ENCODE measurements at places on chromosomes 7 and 10. TPM values are rescaled to one million over a fixed set of nuclear protein-coding genes. Genes with fewer than 3 reads are reported as not detected.

GRCh38 chr10:66980246-66980815 lies 54.5 kb downstream of the LRRTM3 start:
- H3K27me3 ChIP-seq, result no peaks in the 10 kb centered on the region
- no peak overlapping the region for H3K27ac ChIP-seq
- no peaks in the 10 kb centered on the region for H3K36me3 ChIP-seq
- DNase-seq, result no peak

- H3K4me1 ChIP-seq, result peaks cover 5% of the 10 kb centered on the region
- DNase-seq, result no peak
- H3K4me3 ChIP-seq, result no peak overlapping the region
- no peaks in the 10 kb centered on the region for H3K36me3 ChIP-seq
- no peaks in the 10 kb centered on the region for H3K27me3 ChIP-seq
Measured at GRCh38 chr7:45434167-45434784, 139.9 kb upstream of the ADCY1 start.

GRCh38 chr7:49771427-49772176 lies 1.8 kb upstream of the VWC2 start:
- no peak overlapping the region for H3K27ac ChIP-seq
- no peaks in the 10 kb centered on the region for H3K36me3 ChIP-seq
- H3K27me3 ChIP-seq, result peaks cover 18% of the 10 kb centered on the region
- no peak for DNase-seq
- H3K4me3 ChIP-seq, result no peak overlapping the region

The GET4 gene
- total RNA-seq, result 32.1 TPM

The EEPD1 gene
- 4.9 TPM for total RNA-seq

The FEZF1 gene
- 0.61 TPM for total RNA-seq

Measured in astrocyte (in vitro differentiated cells and primary cell).